Foreskin melanocyte (primary cell): ENCODE measurements at places on chromosomes 1 and 21.

- DNase-seq, result peak; percentile 75
Measured at GRCh38 chr1:16374266-16374665, 7.2 kb downstream of the SZRD1 start.

DNA sequence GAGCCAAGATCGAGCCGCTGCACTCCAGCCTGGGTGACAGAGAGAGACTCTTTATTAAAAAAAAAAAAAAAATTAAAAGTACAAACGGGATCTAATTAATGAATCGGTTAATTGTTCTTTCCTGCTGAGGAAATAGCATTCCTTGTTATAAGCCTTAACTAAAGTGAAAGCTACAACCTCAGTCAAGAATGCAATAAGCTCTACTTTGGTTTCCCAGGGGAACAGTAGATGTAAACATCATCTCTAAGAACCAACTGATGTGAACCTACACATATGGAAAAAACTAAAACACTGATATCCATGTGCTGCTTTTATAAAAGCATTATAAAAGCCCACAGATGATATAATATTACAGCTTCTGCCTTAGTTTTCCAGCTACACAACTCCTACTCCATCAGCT is 41.9 kb downstream of the LPGAT1 start:
- DNase-seq, result peak; percentile 75

DNA sequence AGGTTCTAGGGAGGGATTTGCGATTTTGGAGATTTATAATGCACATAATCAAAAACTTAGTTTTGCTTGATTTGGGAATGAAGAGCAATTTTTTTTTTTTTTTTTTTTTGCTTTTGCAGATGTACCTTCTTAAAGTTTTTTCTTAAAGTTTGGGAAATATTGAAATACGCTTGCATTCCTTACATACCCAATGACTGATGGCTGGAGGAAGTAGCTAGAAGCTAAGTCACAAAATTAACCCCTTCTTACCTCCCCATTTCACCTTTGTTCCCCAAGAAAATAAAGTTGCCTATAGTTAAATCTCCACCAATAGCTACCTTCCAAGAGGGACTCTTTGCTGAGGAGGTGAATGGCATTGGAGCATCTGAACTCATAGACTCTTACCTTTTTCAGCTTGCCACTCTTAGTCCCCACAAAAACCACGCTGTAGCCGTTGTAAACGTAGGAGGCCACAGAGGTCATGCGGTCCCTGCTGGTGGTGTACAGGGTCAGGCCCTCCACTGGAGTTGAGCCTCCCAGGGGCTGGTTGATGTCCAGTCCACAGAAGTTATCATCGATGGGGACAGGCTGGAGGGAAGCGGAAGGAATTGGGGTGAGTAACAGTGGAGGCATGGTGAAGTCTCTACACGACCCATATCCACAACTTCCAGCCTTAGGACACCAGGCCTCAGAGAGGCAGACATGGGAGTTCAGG is 34.1 kb downstream of the PLXNA2 start:
- no peak for DNase-seq

DNA sequence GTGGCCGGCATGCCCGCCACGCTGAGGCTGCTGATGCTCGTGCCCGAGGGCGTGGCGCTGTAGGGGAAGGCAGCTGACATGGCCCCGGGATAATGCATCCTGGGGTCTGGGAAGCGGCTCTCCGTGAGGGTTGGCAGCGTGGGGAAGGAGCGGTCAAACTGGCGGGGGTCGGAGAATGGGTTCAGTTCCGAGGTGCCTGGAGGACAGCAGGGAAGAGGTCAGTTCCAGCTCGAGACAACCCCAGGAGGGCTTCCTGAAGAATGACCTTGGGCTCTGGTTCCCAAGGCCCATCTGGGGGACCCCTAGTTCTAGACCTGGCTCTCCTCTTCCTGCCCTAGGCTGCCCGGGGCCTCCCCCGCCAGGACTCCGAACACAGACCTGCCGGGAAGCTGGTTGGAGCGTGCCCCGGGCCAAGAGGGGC is 27.6 kb downstream of the RUNX3 start:
- DNase-seq, result no peak

DNA sequence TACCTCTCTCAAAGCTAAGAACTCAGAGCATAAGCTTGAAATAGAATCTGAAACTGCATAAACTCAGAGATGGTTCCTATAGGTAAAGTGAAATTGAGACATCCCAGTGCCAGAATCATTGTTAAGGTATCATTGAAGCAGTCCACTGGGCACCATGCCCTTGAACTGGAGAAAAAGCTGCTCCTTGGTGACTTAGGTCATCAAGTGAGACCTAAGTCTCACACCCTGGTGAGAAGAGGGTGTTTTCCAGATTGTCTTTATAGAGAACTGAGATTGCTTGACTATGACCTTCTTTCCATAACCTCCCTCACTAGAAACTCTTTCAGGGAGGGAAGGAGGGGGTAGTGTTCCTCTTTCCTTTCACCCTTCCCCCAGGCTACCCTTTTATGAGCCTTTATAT is 9.4 kb upstream of the ATP6V1G3 start:
- no peak for DNase-seq

- DNase-seq, result no peak
Measured at GRCh38 chr1:15176898-15177665, 23.5 kb downstream of the TMEM51 start.

GRCh38 chr21:34889320-34889675 is 159.8 kb downstream of the RUNX1 start:
- peak; percentile 70 for DNase-seq

GRCh38 chr1:68758666-68759209 is 261.9 kb upstream of the DEPDC1 start:
- DNase-seq, result no peak

GRCh38 chr1:181064011-181064623 is 24.4 kb upstream of the IER5 start:
- no peak for DNase-seq

- no peak for DNase-seq
Measured at GRCh38 chr1:168102487-168102886, 34.2 kb downstream of the GPR161 start.

- no peak for DNase-seq
Measured at GRCh38 chr1:18946550-18947381, 9.7 kb downstream of the IFFO2 start.

DNA sequence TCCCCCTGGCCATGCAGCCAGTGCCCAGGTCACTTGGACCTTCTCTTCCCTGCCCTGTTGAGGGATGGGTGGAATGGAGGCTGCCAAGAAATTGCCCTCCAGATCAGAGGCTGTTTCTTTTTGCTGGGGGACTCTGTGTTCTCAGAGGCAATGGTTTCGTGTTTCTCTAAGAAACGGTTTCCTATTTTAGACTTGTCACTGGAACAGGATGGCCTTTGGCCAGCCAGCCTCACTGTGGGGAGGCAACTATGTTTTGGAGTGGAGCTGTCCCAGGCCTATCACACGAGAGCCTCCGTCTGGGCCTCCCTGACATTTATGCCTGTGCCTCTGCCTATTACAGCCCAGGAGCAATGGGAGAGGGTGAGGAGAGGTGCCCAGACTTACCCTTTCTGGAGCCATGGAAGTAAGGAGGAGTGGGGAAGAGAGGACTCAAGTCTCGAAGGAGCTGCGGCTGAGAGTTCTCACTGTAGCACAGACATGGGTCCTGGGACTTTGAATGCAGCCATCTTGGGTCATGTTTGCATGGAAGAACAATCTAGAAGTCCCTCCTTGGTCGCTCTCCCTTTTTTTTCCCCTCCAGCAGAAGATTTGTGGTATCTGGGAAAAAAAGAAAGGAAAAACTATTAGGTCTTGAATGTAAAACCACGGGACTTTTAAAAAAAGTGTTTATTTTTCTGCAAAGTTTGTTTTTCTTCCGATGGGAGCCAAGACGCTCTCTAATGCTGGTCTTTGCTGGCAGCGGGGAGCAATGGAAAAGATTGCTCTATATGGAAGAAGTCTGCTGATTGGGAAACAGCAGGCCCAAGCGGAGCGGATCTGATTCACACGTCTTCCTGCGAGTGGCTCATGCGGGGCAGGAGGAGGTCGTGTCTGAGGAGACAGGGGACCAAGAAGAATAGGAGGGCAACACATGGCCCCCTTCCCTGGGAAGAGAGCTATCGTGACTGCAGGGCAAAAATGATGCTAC is 219.2 kb downstream of the FOXD2 start:
- no peak for DNase-seq

- no peak for DNase-seq
Measured at GRCh38 chr1:159959451-159959850, 5.4 kb upstream of the SLAMF9 start.

DNA sequence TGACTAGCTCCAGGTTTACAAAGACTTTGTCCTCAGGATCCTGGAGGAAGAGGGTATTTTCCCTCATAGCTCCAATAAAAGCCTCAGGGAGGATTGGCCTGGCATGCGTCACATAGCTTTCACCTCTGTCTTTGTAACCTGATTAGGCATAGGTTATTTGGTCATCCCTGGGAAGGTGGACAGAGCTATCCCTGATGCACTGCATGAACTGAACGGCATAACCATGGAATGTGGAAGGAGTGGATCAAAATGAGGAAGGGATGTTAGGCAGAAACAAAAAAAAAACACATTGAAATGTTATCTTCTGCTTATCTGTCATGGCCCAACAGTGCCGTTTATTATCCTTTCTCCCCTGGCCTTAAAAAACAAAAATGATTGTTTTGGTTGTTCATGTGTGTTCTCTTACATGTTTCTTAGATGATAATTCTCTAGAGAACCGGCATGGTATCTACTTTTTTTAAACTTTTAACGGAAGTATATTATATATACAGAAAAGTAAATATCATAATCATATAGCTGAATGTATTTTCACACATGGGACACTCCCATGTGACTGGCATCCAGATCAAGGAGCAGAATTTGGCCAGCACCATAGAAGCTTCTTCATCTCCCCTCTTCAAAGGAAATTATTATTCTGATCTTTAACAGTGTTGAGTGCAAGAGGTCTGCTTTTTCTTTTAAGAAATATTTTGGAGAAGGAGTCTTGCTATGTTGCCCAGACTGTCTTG is 85.3 kb downstream of the RPS6KC1 start:
- no peak for DNase-seq

DNA sequence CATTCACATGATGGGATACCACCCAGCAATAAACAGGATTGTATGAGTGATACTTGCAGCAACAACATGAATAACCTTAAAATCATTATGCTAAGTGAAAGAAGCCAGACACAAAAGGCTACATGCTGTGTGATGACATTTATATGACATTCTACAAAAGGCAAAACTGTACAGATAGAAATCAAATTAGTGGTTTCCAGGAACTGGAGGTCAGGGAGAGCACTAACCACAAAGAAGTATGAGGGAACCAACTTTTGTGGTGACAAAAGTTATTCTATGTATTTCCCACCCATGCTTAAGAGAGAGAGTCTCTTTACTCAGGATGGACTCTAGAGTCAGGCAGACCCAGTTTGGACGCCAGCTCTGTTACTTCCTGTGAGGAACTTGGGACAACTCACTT is 364.5 kb upstream of the DAB1 start:
- peak; percentile 1 for DNase-seq

- peak; percentile 70 for DNase-seq
Measured at GRCh38 chr1:150619576-150620509, 9.6 kb downstream of the ENSA start.

DNA sequence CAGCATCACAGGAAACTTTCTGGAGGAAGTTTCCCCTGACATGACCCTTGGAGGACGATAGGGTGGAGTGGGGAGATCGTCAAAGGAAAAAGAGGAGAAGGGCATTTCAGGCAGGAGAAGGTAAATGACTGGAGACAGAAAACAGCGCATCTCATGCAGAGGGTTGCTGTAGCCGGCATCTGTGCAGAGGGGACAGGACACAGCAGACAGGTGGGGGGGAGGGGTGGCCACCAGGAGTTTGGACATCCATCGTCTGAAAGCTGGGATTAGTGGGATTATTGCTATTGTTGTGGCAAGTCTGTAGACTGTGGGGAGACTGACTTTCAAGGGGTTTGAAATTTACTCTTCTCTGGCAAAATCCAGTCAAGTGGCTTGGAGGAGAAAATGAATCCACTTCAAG is 463.9 kb downstream of the OMA1 start:
- DNase-seq, result no peak

DNA sequence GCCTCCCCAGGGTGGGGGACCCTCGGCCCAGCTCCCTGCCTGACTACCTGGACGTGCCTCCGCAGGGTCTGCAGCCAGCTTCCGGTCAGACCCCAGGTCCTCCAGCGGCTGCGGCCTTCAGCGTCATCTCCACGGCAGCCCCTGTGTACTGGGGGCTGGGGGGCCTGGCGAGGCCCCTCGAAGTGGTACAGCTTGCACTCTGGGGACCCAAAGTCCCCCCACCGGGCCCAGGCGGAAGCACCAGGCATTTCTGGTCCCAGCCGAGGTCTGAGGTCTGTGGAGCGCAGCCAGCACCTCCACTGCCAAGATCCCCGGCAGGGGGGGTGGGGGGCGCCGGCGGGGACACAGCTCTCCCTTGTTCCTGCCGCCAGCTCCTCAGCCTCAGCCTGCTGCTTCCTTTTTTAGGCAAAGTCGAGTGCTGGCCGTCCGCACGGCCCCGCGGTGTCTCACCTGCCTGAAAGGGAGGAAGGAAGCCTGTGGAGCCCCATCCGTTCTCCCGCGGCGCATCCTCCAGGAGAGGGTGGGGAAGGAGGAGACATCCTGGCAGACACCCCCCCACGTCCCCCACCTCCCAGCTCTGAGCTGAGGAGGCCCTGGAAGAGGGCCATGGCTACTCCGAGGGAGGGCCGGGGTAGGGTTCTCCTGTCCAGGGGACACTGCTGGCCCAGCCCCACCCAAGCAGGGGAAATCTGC is 1.2 kb upstream of the VWA1 start:
- DNase-seq, result no peak

DNA sequence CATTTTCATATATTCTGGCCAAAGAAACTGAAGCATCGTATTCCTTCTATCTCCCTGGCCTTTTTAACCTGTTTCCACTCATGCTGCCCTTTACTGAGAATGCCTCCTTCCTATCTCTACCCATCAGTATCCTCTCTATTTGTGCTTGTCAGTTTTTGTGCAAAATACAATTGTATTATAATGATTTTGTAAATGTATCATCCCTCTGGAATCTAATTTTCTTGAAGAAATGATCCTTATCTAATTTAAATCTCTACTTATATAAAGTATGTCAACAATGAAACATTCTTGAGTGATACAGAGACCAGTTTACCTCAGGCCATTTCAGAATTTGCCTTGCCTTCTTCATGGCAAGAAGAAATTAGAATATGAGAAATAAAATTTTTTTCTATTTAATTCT is 59.0 kb upstream of the TEKT2 start:
- no peak for DNase-seq

- DNase-seq, result no peak
Measured at GRCh38 chr1:172867216-172867818, 183.4 kb downstream of the TNFSF18 start.

- DNase-seq, result no peak
Measured at GRCh38 chr1:53296117-53296749, 31.6 kb downstream of the LRP8 start.
